ENCODE measurements at places on chromosomes 12 and 14.

GRCh38 chr14:71749613-71750238 is 182.5 kb upstream of the RGS6 start:
- no peak for DNase-seq

DNA sequence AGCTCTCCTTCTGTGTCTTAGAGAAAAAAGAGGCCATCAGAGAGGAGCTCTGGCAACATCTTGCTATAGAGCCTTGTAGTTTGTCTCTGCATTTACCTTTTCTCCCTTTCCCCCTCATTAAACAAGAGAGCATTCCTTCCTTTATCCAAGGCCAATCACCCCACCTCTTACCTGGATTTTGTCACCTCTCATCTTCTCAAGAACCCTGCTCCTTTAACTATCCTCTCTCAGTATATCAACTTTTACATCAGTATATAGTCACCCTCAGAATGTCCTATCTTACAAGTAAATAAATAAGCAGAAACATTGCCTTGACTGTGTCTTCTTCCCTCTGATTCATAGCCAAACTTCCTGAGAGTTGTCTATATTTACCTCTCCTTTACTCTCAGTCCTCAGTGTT is 105.0 kb upstream of the SLC38A2 start:
- no peak for DNase-seq

GRCh38 chr12:107207931-107208525 is 114.7 kb upstream of the CRY1 start:
- no peak for DNase-seq

DNA sequence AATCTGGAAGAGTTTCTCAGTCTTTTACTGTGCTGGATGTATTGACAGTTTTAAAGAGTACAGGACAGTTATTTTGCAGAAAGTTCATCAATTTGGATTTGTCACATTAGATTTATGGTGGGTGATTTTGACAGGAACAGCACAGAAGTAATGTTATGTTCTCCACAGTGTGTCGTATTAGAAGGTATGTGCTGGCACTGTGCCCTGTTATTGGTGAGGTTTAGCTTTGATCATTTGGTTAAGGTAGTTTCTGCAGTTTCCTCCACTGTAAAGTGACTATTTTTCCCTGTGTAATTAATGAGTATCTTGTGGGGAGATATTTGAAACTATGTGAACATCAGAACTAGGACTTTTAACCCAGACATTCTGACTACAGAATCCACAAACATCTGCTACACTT is 308.5 kb upstream of the TBX3 start:
- DNase-seq: no peak

DNA sequence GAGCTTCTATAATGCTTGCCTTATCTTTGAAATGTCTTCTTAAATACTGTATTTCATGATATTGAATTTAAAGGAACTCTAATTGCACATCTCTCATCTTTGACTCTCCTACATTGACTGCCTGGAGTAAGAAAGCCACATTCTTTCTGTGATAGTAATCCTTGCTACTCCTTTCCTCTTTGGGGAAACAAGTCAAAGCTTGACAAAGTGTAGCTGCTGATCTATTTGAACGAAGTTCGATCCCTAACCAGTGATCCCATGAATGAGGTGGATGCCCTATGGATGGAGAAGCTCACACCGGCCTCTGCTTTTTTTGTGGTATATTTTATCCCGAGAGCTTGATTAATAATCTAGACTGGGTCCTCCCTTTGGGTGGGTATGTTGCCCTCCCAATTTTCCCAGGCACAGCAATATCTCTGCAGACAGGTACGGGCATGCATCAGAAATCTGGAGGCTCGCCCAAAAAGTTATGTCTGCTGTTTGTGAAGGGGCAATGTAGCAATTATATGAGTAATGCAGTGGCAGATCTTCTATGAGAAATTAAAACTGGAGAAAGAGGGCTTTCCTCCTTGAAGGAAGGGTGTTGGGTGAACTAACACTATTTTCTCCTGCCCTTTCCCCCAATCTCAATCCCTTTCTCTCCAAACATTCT is 163.0 kb upstream of the FRMD6 start:
- DNase-seq: no peak

All from central memory CD8-positive, alpha-beta T cell (primary cell).